ENCODE measurements at places on chromosomes 3 and 15.

DNA sequence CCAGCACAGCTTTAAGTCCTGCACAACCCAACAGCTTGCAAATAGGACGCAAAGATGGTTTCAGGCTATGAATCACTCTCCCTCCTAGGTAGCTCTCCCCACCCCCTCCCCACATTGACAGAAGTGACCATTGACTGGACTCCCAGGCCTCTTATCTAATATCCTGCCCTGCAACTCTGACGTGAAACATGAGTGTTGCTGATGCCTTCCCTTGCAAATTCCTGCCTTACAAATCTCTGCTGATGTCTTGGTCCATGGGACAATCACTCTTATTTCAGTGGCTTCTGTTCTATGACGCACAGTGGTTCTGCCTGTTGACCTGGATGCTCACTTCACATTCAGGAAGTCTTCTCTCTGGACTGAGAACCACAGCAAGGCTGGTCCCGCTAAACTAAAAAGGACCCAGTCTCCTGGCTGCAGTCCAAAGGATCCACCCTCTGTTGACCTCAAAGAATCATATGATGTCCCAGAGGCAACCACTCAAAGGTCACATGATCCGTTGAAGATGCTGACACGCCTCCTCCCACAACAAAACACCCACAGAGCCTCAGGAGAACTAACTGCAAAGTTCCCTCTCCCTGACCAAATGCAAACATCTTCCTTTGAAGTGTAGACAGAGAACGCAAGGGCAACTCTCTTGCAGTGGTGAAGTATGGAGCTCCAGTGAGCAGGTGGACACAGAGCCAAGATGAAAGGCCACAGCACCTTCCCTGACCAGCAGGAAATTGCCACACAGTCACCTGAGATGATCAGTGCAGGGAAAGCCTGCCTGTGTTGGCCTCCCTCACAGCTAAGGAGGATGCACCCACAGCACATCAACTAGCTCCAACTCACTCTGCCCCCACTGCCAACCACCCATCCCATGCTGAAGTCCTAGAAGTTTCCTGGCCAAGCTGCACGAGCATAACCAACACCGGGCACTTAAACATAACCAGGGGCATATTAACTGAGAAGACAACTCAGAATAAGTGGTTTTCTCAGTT is 112.3 kb downstream of the ADAMTS17 start:
- DNase-seq: no peak

- no peak for DNase-seq
These were observed 372.9 kb upstream of the LMCD1 start for GRCh38 chr3:8128686-8129085.

DNA sequence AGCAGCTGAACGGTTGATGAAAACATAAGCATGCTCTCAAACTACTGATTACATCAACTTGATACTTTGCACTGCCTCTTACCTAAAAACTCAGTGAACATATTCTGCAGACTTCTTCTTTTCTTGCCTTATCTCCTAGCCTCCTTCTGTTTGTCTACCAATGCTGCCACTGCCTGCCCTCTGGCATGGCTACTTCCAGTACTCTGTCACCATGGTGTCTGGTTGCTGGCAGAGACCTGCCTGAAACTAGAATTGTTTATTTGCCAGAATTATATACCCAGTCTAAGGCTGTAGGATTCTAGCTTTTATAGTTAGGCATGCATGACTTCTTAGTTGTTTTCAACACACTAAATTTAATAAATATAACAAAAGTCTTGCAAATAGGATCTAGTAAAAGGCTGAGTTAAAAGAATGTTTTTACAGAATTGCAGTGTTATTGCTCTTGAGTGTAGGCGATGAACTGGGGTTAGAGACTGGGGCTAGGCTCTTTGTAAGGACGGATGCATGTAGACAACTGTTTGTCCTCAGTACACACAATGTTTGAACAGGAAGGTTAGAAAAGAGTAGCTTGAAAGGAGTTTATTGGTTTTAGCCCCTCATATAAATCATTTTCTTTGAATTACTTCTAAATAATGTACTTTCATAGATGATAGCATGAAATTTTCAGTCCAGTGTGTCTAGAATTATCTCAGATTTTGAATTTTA is 116.3 kb downstream of the KCNAB1 start:
- DNase-seq: no peak

DNA sequence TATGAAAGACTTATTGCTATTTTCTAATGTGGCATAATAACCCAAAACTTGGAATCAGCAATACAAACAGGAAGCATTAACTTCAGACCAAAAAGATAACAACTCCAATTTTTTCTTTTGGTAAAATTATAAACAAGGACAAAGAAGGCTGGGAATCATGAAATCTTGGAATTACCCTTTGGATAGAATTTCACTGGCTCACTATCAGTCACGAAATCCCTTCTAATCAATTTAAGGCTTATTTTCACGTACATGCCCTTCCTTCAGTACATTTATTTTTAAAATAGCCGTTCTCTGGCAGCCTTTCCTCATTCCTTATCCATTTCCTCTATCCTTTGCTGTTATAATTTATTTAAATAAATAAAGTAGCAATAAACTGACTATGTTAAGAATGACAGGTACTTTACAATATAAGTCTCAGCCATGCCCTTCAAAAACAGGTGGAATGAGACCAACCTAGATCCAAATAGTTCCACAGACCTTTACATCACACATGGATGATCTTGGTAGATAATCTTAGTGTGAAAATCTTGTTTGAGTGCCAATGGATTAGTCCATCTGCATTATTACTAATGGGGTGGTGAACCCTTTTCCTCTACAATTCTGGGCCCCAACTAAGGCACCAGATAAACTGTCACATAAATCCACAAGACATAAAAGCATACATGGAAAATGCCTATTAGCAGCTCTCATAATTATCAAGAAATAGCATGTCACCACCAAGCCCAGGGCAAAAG is 38.9 kb downstream of the ABI3BP start:
- DNase-seq: no peak

DNA sequence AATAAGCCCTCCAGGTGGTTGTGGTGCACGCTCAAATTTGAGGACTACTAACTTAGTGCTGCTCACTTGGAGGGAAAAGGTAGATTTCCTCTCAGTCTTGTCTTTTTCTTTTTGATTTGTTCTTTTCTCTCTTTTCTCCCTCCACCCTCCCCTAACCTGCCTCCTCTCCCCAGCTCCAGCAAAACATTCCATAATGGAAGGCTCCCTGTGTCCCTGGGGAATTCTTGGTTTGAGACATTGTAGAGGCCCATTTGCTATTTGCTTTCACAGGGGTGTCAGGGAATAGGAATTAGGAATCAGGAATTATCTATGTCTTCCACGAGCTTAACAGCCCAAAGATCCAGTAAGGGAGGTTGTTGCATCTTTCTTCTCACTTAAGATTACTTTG is 136.8 kb upstream of the UMPS start:
- DNase-seq: no peak

DNA sequence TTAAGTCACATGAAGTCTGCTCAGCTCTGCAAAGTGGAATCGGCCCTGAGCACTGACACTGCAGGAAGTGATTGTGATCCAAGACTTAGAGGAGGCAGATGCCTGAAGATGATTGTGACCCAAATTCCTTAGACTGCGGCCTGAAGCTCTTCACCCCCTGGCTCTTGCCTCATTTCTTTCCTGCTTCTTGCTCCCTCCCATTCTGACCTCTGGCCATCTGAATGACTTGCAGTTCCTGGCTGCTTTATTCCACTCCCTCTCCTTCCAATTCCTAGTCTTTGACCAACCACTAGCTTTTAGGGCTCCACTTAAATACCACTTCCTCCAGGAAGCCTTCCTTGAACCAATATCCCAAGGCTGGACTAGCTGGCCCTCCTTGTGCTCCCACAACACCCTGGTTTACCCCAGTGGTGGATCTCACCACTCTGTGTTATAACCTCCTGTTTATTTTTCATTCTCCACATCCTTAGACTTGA is 9.9 kb upstream of the EPB42 start:
- no peak for DNase-seq

GRCh38 chr15:87597346-87598052 is 659.0 kb downstream of the NTRK3 start:
- DNase-seq: no peak

- no peak for DNase-seq
These were observed 27.7 kb downstream of the CCDC13 start for GRCh38 chr3:42745291-42745745.

GRCh38 chr3:183491109-183491922 is 62.9 kb upstream of the MCF2L2 start:
- DNase-seq: no peak

GRCh38 chr15:55742927-55743728 is at the start of gene PRTG:
Gene PRTG, minus strand, starts transcription at chr15:55743152. Its CDS starts 221 bp downstream, at chr15:55742931.
- DNase-seq: no peak

DNA sequence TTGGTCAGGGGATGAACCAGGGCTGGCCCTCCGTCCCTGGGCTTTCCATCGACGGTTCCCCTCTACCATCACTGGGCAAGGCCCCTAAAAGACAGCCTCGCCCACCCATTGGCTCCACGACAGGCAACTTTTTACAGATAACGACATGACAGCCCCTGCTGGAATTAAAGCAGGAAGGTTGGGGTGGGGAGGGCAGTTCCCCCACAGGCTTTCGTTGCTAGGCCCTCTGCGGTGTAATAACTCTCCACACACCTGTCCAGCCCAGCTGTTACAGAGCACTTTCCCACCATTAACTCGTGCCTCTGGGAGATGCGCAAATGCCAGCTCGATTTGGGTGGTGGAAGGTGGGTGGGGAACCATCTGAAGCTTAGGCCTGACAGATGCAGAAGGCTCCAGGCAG is 264.2 kb upstream of the TLE3 start:
- DNase-seq: no peak

- no peak for DNase-seq
These were observed 298.5 kb downstream of the DIPK2A start for GRCh38 chr3:144270100-144270499.

DNA sequence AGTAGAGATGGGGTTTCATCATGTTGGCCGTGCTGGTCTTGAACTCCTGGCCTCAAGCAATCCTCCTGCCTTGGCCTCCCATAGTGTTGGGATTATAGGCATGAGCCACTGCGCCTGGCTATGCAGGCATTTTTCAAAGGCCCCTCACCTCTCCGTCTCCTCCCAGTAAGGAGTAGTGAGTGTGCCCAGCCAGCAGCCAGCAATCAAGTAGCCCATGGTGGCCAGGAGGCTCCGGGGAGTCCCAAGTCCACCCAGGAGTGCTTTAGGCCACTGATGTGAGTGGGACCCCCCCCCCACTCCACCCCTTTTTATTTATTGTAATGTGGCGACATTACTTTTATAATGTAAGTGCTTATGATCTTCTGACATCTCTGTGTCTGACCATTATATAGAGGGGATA is 8.1 kb downstream of the ISG20 start:
- no peak for DNase-seq

DNA sequence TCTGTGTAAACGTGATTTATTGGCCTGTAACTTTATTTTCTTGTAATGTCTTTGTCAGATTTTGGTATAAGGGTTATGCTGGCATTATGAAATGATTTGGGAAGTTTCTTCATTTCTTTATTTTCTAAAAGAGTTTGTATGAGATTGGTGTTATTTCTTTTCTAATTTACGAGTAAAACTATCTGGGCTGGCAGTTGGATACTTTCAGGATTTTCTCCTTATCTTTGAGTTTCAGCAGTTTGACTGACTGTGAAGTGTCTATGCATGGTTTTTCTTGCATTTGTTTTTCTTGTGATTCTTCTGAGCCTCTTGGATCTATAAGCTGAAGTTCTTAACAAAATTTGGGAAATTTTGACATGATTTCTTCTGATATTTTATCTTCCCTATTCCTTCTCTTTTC is 18.1 kb downstream of the ADGRG7 start:
- no peak for DNase-seq

GRCh38 chr3:43523454-43524053 is 98.3 kb downstream of the ANO10 start:
- DNase-seq: no peak

GRCh38 chr3:131323014-131323413 is 58.6 kb upstream of the NUDT16 start:
- no peak for DNase-seq

GRCh38 chr3:134796281-134797056 is 1.4 kb downstream of the EPHB1 start:
- DNase-seq: no peak

DNA sequence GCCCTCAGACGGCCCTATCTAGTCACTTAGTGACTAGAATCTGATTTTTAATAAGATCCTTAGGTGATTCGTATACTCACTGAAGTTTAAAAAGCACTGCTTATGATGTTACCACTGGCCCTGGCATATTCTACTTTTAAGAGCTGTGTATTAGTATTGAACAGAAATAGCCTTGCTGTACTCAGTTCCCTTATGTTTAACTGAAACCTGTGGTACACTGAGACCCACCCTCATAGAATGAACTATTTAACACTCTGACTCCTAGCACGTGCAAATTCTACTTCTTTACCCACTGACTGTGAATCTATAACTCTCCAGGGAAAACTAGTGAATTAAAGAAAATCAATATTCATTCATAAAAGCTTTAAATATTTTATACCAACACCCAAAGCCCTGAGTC is 108.9 kb downstream of the CCNL1 start:
- no peak for DNase-seq

GRCh38 chr15:40743921-40744814 is 10.9 kb downstream of the RMDN3 start:
- no peak for DNase-seq

GRCh38 chr3:149382101-149382467 is 4.6 kb upstream of the TM4SF1 start:
- no peak for DNase-seq

- DNase-seq: peak; percentile 41
These were observed 62.7 kb upstream of the KLF13 start for GRCh38 chr15:31263751-31264558.

- DNase-seq: no peak
These were observed 30.0 kb downstream of the SHQ1 start for GRCh38 chr3:72818092-72818773.

DNA sequence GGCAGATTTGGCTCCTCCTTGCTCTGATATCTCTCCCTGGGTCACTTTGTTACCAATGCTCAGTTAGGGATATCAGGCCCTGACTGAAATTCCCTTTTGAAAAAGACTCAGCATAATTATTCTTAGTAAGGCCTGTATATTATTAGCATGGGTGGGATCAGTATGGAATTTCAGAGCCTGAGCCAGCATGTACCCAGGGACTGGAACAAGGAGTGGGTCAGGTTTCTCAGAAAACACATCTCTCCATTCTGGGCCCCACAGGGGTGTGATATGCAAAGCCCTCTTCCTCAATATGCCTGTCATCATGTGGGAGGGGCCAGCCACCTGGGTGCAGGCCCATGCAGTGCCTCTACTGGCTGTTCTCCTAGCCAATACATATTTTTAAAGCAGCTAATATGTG is 423.2 kb downstream of the EPHB1 start:
- DNase-seq: no peak

DNA sequence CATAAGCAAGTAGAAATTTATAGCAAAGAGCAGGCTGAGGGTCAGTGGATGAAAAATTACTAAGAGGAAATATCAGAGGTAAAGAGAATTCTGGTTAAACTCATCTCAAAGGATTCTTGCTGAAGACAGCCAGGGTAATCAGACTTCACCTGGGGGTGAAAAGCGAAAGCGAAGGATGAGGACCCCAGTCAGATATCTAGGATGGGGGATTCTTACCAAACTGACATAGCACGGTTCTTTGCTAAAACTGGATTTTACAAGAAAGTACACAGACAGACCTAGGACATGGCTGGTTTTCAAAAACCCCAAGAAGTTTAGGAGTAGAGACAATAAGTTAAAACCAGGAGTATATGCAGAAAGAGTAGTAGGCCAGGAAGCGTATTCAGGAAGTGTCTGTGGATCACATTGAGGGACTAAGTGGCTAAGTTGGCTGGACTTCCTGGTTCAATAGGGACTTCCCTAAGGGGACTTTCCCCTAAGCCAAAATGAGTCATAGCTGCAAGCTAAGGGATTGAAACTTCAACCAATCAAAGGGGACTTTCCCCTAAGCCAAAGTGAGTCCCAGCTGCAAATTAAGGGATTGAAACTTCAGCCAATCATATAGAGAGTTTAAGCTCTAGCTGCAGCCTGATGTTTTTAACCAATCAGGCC is 2.4 kb upstream of the CFAP91 start:
- DNase-seq: no peak

Data from stimulated activated CD4-positive, alpha-beta T cell treated with anti-CD3 and anti-CD28 coated beads, TNF-alpha, amount 100 ng/mL, for 48 hours (primary cell).